ENCODE measurements at places on chromosomes 12 and 14.

GRCh38 chr12:132510111-132510724 lies 20.3 kb downstream of the FBRSL1 start:
- no peak for DNase-seq

DNA sequence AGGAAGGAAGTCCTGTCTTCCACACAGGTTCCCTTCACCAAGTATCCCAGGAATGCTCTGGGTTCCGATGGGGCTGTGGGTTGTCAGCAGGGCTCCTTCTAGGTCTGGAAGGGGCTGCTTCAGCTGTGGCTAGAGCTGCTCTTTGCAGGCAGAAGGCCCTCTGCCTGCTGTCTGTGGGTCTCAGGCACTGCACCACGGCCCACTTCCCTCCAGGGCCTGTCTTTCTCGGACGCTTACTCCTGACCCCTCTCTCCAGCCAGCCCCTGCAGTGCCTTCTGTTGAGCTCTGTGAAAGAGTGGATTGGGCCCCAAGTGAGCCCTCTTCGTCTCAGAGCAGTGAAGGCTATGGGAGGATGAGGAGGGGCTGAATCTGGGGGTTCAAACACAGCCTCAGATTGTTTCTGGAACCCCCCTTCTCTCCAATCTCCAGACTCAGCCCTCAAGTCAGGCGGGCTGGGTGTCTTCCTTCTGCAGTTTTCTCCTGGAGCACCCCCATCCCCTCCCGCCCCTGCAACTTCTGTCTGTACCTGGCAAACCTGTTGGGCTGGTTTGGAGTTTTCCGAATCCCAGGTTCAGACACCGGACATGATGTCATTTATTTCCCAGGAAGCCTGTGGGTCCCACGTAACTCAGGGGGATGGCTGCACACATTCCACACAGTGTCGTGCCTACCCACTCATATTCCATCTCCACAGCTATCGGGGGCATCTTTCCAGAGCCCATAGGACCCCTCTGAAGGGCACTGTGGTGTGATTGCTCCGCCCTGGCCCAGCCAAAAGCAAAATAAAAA lies 24.9 kb upstream of the SPPL3 start:
- no peak for DNase-seq

DNA sequence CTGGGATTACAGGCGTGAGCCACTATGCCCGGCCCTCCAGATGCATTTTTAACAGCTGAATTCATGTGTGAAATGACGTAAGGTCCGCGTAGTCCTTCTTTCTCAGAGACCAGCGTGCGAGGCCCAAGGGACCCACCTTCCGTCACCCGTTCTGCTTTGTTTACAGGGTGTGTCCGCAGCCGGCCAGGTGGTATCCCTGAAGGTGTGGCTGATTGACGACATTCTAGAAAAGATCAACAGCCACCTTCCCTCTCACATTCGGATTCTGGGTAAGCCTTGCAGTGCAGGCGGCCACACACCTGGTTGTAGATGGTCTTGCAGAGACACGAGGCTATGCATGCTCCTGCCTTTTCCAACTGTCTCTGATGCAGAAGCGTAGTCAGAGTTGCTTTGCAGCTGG lies 9.9 kb downstream of the PUS1 start:
- no peak for DNase-seq

- DNase-seq, result peak; percentile 94
Measured at GRCh38 chr12:569803-570434, 93.3 kb downstream of the NINJ2 start.

GRCh38 chr14:98932431-98933325 lies 339.3 kb downstream of the BCL11B start:
- DNase-seq, result no peak

DNA sequence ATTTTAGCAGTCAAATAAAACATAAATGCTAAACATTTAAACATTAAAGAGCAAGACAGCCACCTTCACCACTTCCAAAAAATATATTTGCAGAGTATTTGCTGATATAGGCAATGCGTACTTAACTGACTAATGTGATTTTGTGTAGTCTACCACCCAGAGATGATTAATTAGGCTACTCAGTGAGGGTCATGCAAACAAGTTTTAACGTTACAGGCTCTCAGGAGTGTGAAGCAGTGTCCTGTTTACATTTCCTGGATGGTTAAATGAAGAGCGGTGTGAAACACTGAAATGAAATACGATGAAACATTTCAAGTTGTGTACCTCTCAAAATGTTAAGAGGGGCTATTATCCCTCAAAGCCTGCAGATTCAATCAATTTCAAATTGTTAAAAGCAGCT lies 165.8 kb upstream of the LRIG3 start:
- DNase-seq, result no peak

DNA sequence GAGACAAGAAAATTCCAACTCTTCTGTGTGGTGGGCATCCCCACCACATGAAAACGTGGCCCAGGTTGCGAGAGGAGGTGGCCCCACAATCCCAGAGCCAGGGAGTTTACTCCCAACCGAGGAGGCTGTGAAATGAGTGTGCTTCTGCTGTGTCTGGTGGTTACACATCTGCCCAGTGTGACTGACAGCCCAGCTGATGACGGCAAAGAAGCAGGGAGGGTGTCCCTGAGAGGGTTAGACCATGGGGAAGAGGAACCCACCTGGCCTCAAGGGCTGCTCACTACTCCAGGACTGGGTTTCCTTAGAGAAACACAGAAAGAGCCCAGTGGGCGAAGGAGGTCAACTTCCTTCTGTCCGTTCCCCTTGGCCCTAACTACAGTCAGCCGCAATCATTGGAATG lies 24.6 kb downstream of the ZFP36L1 start:
- no peak for DNase-seq

GRCh38 chr14:71721791-71722190 lies 210.4 kb upstream of the RGS6 start:
- no peak for DNase-seq

DNA sequence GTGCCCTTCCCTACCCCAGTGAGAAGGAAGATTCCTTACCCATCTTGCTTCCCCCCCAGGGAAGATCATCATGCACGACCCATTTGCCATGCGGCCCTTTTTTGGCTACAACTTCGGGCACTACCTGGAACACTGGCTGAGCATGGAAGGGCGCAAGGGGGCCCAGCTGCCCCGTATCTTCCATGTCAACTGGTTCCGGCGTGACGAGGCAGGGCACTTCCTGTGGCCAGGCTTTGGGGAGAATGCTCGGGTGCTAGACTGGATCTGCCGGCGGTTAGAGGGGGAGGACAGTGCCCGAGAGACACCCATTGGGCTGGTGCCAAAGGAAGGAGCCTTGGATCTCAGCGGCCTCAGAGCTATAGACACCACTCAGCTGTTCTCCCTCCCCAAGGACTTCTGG lies 9.3 kb downstream of the PCK2 start:
- DNase-seq, result no peak
